NCI-H460 (cell line): ENCODE measurements at places on chromosomes 5 and 9.

DNA sequence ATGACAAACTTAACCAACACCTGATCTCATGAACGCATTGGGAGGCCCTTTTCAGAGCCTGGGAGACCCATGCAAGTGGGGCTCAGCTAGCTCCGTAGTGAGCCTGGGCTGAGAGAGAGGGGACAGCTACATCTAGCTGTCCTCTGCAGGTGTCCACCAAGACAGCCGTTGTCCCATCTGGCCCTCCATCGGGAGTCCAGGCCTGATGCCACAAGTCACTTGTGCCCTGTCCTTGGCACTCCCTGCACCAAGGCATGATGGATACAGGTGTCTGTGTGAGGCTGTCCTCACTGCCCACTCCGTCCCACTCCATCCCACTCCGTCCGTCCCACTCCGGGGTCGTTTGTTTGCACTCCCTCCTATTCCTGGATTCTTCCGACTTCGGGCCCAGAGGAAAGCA is 2.5 kb upstream of the EDF1 start:
- no peak for DNase-seq

- DNase-seq = no peak
Observed at GRCh38 chr5:38913714-38914113, 67.9 kb downstream of the OSMR start.

GRCh38 chr5:41903382-41903891 is 707 bp upstream of the RIMOC1 start:
- no peak for DNase-seq

DNA sequence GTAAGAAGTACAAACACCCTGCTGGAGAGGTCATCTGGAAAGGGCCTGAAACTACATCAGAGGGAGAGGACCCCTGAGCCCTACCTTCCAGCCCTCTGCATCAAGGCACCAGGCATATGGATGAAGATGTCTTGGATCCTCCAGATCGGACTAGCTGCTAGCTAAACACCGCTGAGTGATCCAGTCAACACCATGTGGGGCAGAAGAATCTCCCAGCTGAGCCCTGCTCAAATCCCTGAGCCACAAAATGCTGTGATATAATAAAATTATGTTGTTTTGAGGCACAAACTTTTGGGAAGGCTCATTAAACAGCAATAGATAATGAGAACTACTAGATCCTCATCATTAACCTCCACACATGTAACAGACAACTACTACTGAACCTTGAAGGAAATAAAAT is 155.2 kb downstream of the FRMD3 start:
- no peak for DNase-seq
